ENCODE measurements at places on chromosomes 7 and 10.

DNA sequence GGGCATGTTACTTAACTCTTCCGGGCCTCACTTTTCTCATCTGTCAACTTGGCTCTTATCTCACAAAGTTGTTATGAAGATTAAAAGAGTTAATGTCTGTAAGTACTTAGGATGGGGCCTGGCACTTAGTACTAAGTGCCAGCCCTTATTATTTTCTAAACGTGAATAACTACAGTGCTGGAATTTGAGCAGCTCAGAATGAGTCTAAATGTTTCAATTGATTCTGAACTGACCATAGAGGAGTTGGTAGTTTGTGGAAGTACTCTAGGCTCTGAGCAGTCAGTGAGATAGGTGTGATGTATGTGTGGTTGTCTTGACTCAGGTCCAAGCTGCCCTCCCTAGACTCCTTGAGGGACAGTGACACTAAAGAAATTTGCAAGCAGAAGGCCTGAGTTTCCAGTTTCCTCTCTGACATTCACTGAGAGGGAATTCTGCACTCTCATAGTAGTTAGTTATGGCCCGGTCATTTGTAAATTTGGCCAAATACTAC, 18.5 kb upstream of the JAZF1 start:
- DNase-seq: no peak

DNA sequence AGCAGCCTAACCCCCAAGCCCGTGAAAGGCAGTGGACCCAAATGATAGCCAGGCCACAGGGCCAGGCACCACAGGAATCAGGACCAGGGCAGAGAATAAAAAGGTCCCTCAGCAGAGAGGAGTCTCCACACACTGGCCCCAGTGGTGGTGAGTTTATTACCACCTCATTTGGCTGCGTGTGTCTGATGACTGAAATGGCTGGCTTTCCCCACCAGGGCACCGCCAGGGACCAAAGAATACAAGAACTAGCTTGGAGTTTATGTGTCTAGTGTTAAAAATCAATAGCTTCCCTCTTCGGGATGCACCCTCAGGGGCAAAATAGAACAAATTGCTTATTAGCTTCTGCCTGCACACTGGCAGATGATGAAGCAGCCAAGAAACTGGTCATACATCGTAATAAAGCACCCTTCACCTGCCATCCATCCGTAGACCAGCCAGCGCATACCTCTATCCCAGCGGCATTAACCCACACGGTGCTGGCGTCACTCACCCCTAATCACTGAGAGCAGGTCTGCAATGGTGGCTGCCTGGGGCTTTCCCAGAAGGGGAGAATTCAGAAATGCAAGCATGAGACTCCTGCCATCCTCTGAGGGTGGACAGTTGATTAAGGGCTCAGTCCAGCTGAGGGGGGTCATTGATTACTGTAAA, 223.7 kb upstream of the ZMIZ1 start:
- no peak for DNase-seq

- DNase-seq: no peak
Observed at GRCh38 chr10:47458466-47459154, 25.3 kb downstream of the ANXA8 start.

GRCh38 chr10:73786512-73786885, 1.1 kb downstream of the ZSWIM8 start:
- no peak for DNase-seq

- DNase-seq: no peak
Observed at GRCh38 chr7:106112972-106113421, 885 bp upstream of the SYPL1 start.

Data from stimulated activated CD4-positive, alpha-beta T cell treated with anti-CD3 and anti-CD28 coated beads, Interleukin-1b, Interleukin-23, amount 100 ng/mL, for 1 hour (primary cell).